ENCODE measurements at places on chromosomes 16 and 17.

DNA sequence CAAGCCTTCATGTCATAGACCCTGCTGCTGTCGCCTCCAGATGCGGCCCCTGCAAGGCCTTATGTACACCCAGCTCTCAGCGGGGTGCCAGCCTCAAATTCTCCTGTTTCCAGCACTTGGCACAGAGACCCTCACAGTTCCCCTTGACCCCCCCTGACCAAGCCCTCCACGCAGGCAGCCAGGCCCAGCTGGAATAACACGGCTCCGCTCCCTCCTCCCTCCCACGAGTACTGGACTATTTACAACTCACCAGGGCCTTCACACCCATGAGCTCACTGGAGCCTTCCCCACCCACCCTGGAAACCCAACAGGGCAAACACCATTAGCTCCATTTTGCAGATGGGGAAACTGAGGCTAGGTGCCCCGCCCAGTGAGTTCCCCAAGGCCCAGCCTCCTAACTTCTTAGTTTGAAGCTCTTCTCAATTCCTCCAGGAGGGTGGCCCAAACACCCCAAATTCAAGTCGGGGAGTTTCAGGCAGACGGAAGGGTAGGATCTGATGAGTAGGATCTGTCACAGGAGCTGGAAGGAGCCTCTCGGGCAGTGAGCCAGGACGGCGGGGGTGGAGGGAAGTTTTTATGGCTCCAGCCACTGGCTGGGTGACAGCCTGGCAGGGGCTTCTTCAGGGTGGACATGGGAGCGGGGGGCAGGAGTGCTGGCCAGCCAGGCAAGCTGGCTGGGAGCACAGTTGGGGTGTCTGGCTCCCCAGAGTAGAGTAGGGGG is 17.5 kb upstream of the DLX4 start:
- no peak for DNase-seq

- DNase-seq: no peak
Measured at GRCh38 chr16:55480228-55480655, 1.2 kb downstream of the MMP2 start.

DNA sequence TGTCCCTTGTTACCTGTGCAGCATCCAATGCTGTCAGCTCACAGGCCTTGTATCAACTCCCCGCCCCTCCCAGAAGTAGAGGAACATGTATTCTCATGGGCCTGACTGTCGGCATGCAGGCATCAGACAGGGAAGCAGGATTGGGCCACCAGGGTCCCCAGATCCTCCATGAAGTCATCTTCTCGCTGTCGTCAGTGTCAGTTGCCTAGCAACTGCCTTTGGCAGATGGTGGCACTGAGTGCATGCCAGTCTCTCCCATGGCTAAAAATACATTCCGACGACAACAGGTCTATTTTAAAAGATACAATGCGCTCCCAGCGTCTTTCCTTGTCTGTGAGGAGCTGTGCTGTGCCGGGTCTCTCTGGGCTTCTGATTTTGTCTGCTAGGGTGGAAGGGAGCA is 36.8 kb upstream of the CES5A start:
- no peak for DNase-seq

GRCh38 chr16:11604783-11605563 is 18.3 kb upstream of the LITAF start:
- DNase-seq: no peak

DNA sequence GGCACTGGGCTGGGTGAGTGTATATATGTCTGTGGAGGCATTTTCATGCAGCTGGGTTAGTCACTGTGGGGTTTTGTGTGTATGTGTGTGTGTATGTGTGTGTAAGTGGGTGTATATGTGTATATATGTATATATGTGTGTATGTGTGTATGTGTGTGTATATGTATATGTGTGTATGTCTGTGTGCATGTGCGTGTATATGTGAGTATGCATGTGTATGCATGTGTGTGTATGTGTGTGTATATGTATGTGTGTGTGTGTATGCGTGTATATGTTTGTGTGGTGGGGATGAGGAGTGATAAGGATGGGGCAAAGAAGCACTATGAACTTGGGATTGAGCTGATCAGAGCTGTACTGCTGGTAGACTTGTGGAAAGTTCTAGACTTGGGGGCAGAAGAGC is 29.0 kb upstream of the PLLP start:
- no peak for DNase-seq

Data from stimulated activated CD4-positive, alpha-beta T cell treated with anti-CD3 and anti-CD28 coated beads, Interleukin-1b, Interleukin-23, amount 100 ng/mL, for 4 hours (primary cell).